ENCODE measurements at places on chromosomes 4 and X.

DNA sequence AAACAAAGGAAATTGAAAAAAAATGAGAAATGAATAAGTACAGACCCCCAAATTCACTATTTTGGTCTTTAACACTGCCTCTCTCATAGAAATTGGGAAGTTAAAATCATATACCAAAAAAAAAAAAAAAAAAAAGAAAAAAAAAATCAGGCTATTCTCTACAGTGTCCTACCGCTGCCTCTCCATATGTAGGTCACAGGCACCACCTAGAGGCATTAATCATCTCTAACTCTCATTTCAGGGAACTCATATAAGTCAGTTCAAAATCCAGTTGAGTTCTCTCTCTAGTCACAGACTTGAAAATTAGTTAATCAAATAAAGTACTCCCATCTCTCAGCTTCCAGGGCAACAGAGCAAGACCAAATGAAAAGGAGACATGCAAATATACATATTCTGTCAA is 47.9 kb downstream of the COX18 start:
- DNase-seq = peak; percentile 63

GRCh38 chr4:152187693-152188092 is 348.2 kb downstream of the FBXW7 start:
- DNase-seq = no peak

GRCh38 chr4:16023776-16024408 is 59.9 kb downstream of the PROM1 start:
- DNase-seq = peak; percentile 18

GRCh38 chr4:38603652-38604051 is 60.3 kb upstream of the KLF3 start:
- DNase-seq = no peak

- peak; percentile 18 for DNase-seq
These were observed 441.7 kb upstream of the SLIT2 start for GRCh38 chr4:19809989-19810388.

- no peak for DNase-seq
These were observed 45.9 kb downstream of the PROM1 start for GRCh38 chr4:16037901-16038300.

DNA sequence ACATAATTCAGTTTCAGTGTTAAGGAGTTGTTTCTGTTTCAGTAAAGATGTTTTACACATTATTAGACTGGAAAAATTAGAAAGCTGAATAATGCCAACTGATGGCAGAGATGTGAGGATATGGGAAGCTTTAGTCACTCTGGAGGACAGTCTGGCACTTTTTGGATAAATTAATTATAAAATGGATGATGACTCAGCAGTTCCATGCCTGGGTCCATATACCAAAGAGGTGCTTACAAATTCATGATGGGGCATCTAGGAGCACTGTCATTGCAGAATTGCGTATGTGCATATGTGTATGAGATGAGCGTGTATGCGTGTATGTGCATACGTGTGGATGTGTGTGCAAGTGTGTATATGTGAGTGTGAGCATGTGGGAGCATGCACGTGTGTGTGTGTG is 31.2 kb upstream of the ANKRD50 start:
- no peak for DNase-seq

GRCh38 chr4:37429906-37430305 is 185.4 kb downstream of the NWD2 start:
- DNase-seq = no peak

DNA sequence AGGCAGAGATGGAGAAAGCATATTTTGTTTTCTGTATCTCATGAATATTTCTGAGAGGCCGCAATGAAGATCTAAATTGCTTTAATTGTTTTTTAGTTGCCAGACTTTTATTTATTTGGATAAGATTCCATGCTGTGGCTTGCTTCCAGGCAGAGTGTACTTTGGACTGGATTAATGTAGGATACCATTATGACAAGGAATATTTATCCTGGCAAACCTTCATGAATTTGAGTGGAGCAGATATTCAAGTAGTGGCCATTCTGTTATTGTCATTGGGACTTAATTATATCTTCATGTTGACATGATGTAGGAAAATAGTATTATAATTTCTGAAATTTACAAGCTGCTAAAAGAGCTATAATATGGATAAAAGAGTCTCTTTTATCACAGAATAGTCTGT is 182.9 kb downstream of the C4orf33 start:
- DNase-seq = no peak
